Activated CD8-positive, alpha-beta memory T cell treated with anti-CD3 and anti-CD28 coated beads for 1 hour (primary cell): ENCODE measurements at places on chromosomes 2 and 18.

DNA sequence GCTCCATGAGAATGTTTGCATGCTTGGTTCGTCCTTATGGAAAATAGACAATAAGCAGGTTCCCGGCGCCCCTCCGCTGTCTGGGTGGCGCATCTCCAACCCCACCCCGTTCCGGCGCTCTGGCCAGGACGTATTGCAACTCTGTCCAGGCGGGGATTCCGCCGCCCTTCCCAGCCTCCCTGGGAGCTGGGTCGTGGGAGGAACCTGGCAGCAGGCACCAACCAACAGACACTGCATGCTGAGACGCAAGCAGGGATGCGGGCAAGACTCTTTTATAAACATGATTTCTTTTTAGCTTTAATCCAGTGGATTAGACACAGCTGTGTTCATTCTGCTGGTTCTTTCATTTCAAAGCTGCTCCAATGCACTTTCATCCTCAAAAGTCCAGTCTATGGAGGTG is 240.2 kb downstream of the SH3BP4 start:
- DNase-seq: no peak

DNA sequence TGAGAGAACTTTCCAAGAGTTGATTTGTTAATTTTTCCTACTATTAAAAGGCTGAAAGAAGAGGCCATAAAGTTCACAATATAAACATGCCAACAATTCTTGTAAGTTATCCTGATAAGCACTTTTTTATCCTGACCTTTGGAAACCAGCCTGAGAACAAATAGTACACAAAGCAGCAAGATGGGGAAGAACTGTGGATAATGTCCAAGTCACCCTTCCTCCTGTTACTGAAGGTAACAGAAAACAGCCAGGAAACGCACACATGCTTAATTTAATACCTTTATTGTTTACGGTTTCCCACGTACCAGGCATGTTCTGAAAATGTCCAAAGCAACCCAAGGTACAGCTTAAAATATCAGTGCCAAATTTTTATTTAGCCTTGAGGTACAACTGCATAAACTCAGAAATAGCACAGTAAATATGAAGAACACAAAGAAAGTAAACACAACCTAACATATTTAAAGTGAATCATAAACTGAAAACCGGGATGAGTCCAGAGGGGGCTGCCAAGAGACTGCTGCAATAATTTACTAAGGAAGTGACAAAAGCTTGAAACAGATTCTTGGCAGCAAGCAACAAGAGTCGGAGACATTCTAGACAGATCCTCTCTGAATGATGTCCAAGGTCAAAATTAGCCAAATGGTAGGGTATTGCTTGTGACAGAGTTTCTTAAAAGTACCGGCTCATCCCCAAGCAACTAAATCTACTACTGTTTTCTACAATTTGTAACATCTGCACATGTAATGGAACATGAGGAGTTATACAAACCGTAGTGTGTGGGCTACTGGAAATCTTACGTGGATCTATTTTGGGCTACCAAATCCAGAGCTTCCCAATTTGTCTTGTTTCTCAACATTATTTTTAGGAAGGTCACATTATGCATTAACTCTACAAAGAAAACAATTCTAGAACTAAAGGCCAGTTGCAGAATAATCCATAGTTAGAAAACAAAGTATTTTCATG is 93.2 kb downstream of the CABYR start:
- DNase-seq: no peak

GRCh38 chr18:25434745-25435144 is 82.8 kb upstream of the ZNF521 start:
- DNase-seq: no peak

GRCh38 chr2:239159476-239159911 is 241.3 kb downstream of the HDAC4 start:
- no peak for DNase-seq

DNA sequence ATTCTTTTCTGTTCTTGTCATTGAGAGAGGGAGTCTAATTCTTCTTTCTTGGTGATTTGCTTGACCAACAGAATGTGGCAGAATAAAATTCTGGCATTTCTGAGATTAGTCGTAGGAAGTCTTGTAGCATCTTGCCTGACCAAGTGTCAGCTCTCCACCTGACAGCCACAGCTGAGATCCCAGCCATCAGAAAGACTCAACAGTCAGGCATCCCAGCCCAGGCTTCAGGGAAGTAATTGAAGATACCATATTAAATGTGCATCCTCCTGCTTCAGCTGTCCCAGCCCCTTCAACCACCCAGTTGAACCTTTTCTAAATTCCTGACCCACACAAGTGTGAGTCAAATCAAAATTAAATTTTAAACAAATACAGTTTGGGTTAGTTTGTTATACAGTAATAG is 208.3 kb downstream of the PIK3C3 start:
- no peak for DNase-seq

- DNase-seq: no peak
These were observed 43.7 kb upstream of the SEMA4C start for GRCh38 chr2:96913398-96914202.

- DNase-seq: no peak
These were observed 5.8 kb downstream of the SLC14A2 start for GRCh38 chr18:45621061-45621511.

- DNase-seq: no peak
These were observed 24.3 kb upstream of the ARHGAP25 start for GRCh38 chr2:68710336-68710735.

DNA sequence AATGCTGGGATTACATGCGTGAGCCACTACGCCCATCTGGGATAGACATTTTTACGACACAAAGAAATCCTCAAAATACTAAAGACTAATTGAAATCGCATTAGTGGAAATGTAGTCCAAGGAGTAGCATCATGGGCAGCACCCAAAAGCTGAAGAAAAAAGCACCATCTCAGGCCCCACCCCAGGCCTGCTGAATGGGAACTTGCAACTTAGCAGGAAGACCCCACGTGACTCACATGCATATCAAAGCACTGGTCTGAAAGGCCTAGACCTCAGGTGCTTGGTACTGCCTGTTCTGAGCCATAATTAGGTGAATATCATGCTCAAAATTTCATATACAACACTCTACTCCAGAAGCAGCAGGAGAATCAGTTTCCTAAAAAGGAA is 28.9 kb downstream of the SPRED2 start:
- DNase-seq: no peak

- DNase-seq: no peak
These were observed 9.8 kb downstream of the CD302 start for GRCh38 chr2:159788253-159788652.

DNA sequence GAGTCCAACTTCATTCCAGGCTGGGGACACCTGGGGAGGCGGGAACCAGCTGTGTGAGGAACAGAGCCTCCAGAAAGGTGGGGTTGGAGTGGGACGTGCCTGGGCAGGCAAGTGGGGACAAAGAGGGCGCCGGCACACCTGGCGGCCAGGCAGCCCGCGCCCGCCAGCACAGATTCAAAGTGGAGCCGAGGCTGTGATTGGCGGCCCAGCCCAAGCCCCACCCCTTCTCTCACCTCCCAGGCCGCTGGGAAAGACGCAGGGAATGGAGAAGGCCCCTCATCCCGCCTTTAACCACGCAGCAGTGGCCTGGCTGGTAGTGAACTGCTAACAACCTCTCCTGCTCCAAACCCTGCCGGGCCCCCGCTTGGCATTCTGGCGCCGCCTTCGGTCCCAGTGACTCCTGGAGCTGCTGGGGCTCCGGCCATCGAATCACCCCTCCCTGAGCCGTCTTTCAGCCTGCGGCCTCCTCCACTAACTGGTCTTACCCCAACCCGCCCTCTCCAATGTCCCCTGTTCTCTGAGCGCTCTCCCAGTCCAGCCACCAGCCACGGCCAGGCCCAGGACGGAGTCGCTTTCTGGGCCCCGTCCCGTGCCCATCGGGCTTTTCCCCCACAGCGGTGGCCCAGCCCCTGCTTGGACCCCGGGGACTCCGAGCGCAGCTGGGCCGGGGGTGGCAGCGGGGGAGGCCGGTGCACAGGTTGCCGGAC is 27.9 kb upstream of the PTMA start:
- no peak for DNase-seq

DNA sequence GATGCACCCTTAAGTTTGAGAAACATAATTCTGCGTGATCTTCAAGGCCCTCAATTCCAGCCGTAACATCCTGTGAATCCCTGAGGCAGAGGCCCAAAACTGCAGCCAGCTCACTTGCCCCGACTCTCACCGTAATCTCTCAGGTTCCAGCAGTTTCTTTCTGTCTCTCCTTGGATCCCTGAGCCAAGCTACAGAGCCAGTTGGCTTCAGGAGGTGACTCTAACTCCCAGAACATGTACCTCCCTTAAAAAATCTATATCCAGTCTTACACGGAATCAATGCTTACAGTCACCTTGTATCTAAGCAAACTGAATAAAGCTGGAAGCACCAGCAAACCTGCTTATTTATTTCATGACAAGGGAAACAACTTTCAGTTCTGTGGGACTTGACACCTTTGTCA is 300.4 kb downstream of the SETBP1 start:
- no peak for DNase-seq

DNA sequence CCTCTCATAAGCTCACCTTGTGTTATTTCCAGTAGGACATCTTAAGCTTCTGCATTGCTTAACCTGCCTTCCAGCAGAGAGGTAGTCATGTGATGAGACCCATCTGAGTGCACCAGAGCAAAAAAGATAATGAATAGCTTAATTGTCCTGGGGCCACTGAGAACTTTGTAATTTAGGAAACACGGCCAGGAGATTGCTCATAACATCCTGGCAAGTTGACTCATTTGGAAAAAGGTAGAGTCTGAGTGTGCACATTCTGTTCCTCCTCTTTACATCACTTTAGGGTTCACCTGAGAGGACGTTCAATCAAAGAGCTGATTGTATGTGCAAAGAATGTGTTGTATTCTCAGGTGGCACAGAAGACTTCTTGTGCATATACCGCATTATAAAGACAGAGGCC is 830.2 kb upstream of the SOX11 start:
- DNase-seq: no peak
